ENCODE measurements at places on chromosomes 11 and 22. TPM values are rescaled to one million over a fixed set of nuclear protein-coding genes. Genes with fewer than 3 reads are reported as not detected.

Gene MFRP
- polyA plus RNA-seq, result not detected

Gene MOGAT2
- polyA plus RNA-seq, result not detected

Gene TRPC6
- not detected for polyA plus RNA-seq

Gene ANKRD13D
- 10.3 TPM for polyA plus RNA-seq

Gene RCOR2
- polyA plus RNA-seq, result not detected

Gene OR8D4
- polyA plus RNA-seq, result not detected

- DNase-seq, result no peak
Measured at GRCh38 chr11:133531971-133532651, at the start of gene OPCML. TSS of gene OPCML (minus strand) at chr11:133532501.

DNA sequence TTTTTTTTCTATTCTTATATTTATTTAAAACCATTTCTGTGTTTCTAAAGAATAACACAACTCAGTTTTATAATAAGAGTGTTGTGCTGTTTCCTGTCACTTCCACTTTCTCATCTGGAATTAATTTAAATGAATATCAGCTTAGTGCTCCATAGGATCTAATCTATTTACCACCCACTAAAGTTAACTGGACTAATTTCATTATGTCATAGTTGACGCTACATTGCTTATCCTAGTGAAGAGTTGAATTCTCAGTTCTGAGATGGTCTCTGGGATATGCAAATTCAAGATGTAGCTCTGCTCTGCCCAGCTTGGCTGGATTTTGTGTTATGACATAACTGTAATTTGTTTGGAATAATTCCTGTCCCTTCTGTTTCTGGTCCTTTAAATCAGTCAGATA is 380.1 kb downstream of the METTL15 start:
- DNase-seq, result no peak

- no peak for DNase-seq
Measured at GRCh38 chr22:36829370-36830002, 12.7 kb upstream of the PVALB start.

DNA sequence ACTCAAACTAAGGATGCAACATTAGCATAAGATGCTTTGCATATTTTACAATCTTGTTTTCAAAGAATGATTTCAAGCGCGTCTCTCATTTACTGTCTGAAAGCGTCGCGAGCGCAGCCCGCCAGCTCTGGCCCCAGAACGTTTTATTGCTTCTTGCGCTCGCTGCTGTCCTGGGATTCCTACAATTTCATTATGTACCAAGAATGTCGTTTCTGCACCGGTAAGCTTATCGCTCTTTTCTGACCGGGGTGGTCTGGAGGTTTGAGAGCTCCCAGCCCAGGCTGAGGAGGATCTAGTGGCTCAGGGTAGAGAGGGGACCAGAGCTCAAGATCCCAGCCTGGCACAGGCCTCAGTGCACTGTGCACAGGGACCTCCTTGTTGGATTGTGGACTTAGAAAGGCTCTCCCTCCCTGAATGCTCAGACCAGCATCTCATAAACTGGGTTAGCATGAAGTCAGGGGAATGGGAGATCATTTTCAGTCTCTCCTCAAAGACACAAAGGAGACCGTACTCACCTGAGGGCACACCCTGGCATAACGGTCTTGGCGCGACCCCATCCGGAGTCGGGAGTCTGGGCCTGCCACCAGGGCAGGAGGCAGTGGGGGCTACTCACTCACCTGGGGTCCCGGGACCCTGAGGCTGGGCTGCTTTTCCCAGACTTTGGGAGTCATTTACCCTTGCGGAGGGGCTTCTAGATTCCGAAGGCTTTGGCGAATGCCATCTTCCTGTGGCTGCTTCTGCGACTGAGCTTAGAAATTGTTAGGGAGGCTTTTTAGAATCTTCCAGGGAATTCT is 817.4 kb downstream of the BRD1 start:
- no peak for DNase-seq

DNA sequence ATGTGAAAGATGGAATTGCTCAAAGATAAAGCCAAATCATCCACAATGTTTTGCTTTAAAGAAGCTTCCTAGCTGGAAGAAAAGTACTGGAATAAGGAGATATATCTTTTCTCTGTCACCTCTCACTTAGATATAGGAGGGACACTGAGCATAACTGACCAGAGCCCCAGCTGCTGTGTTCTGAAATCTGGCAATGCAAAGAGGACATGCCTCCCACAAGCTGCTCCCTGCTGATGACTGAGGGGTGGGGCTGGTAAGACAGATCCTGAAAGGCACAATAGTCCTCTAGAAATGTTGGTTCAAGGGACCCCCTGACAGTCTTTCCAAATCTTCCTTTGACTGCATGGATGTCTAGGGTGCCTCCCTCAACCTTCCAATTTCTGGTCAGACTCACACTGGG is 67.0 kb downstream of the SC5D start:
- no peak for DNase-seq

GRCh38 chr11:111840143-111840542 is 31.2 kb downstream of the ALG9 start:
- no peak for DNase-seq

- no peak for DNase-seq
Measured at GRCh38 chr11:68258363-68258765, 13.4 kb downstream of the C11orf24 start.

- DNase-seq, result no peak
Measured at GRCh38 chr11:66902486-66903177, 45.8 kb downstream of the LRFN4 start.

DNA sequence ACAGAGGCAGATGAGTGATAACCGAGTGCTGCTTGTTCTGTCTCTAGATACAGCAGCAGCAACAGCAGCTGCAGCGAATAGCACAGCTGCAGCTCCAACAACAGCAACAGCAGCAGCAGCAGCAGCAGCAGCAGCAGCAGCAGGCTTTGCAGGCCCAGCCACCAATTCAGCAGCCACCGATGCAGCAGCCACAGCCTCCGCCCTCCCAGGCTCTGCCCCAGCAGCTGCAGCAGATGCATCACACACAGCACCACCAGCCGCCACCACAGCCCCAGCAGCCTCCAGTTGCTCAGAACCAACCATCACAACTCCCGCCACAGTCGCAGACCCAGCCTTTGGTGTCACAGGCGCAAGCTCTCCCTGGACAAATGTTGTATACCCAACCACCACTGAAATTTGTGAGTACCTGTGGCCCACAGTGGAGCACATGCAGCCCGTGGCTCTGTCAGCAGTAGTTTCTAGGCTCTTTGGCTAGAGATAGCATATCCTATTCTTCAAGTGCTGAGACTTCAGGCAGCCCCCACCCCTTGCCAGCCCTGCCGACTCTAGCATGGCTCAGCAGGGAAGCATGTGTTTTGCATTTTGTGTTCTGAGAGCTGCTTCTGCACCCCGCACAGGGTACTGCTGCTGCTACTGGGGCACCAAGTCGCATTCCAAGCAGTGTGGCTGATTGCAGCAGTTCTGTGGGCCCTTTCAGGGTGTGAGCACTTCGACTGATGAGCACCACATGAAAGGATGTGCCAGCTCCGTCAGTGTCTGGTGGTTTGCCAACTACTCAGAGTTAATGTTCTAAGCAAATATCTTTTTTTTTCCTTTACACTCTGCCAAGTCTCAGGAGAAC is 59.2 kb downstream of the MED15 start:
- DNase-seq, result no peak

DNA sequence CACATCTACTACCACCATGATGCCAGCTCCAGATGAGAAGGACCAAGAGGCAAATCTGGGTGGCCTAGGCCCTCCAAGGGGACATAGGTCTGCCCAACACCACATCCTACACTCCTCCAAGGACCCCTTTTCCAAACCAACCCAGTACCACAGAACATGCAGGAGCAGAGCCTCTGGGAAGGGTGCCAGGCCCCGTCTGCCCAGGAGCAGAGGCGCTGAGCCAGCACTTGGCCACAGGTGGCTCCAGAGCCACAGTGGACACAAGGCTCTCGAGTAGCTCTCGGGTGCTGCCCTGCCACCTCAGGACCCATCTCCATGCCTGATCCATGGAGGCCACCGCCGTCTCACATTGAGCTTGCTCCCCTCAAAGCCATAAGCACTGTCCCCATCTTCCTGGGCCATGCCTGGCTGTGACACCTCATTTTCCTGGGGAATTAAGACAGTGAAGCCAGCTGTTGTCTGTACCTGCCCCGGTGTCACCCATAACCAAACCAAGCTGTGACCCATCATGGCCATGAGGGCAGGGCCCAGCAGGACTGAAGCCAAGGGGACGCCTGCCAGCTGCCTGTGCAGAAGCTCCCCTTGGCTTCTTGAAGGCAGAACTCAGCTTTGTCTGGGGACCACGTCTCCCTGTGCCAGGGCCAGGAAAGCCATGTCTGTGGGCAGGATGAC is 7.4 kb downstream of the MOB2 start:
- DNase-seq, result no peak

- DNase-seq, result peak; percentile 47
Measured at GRCh38 chr11:832529-833113, at the start of gene CD151. TSS of gene CD151 (plus strand) at chr11:832952. CDS start at chr11:836070, 3,118 bp downstream.

DNA sequence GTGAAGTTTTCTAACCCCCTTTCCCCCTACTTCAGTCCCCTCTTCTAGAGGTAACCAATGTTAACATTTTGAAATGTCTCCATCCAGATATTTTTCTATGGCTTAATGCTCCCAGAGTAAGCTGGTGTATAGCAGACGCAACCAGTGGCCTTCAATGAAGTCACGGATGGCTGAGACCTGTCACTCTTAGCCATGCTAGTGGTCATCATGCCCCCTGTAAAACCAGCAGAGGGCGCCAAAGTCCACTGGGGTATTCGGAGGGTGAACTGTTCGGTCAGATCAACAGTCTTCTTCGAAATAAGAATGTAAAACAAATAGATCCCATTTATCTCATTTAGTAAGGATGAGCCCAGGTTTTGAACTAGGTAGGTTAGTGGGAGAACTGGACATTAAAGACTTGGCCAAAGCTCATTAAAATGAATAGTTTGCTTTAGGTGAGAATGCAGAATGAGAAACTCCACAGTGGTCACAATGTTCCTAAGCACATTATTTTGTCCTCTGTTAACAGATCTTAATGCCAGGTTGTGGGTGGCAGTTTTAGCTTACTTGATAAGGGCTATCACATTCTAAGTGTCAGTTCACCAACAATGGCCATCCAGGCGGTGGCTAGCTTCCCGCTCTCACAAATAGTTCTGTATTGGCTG is 8.6 kb upstream of the MMP8 start:
- peak; percentile 72 for DNase-seq

GRCh38 chr11:12139144-12139881 is 28.9 kb downstream of the MICAL2 start:
- no peak for DNase-seq
